Fibroblast of the conjunctiva (primary cell): ENCODE measurements at places on chromosomes 7 and 10.

GRCh38 chr7:152489044-152489443, 53.2 kb upstream of the KMT2C start:
- DNase-seq, result no peak

- DNase-seq, result no peak
Measured at GRCh38 chr7:14760730-14761478, 141.6 kb downstream of the DGKB start.

DNA sequence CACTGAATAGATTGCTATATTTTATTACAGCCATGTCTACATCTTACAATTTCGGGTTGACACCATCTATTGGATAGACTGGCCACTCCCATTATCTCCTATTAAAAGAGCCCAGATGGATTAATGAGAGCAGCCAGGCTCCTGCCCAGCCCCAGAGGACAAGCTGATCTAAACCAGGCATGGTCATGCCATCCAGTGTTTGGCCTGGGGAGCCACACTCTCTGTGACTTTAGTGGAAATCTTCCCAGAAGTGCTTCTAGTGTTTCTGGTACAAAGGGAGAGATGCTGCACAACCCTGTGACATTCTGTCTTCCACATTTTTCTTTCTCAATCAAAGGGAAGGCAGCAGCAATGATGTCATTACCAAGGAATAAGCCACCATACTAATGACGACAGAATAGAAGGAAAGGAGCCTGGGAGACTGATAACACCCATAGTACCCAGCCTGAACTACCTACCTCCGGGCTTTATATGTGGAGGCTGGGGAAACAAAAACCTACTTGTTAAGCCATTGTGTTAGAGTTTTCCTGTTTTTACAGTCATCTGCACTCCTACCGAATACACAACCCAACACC, 5.0 kb downstream of the NEBL start:
- DNase-seq, result no peak

- no peak for DNase-seq
Measured at GRCh38 chr10:91006752-91007346, 86.0 kb upstream of the ANKRD1 start.

GRCh38 chr7:20828947-20829346, 42.3 kb upstream of the SP8 start:
- no peak for DNase-seq

DNA sequence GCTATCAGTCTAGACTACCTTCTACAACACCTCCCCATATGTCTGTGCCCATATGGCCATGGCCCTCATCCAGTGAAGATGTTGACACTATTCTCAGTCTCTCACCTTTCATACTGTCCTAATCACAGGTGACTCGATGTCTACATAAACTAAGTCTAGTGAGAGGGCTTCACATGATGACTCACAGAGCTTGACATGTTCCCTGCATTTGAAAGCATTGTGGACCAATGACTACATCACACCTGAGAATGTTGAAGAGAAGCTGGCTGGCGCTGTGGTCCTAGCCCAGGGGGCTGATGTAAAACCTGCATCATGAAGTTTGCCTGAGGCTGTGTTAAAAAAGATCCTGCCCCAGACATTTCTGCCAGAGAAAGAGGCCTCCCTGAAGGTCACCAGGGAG, 167.2 kb downstream of the NPSR1 start:
- no peak for DNase-seq

GRCh38 chr10:30687698-30688213, 58.2 kb upstream of the LYZL2 start:
- DNase-seq, result peak; percentile 70

GRCh38 chr7:65980478-65981250, 1.3 kb downstream of the GUSB start:
- DNase-seq, result no peak
